Glomerular endothelial cell (primary cell): ENCODE measurements at places on chromosomes 12 and 14. TPM values are rescaled to one million over a fixed set of nuclear protein-coding genes. Genes with fewer than 3 reads are reported as not detected.
A peak's percentile ranks its signal among the peaks of the same experiment; 100 is the strongest.

DNA sequence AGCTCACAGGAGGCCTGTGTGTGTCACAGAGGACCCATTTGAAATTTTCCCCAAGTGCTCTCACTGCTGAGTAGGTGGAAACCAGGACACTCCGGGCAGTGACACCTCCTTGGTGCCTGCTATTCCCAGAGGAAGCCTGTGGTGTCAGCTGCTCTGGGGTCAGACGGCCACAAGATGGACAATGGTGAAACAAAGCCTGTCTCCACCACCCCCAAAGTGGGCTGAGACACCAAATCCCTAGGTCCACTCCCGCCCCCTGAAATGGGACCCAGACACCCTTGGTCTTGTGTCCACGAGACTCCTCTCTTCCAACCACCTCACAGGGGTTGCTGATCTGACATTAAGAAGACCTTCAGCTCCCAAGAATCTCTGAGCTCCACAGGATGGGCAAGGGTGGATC is 7.0 kb downstream of the KCNH3 start:
- DNase-seq, result no peak

Gene ANAPC5
- total RNA-seq, result 96.8 and 114 TPM in 2 replicates

GRCh38 chr12:4322726-4323125 is 1.7 kb downstream of the TIGAR start:
- no peak for DNase-seq

Gene CRIP2
- total RNA-seq, result 515 and 575 TPM in 2 replicates

- no peak for DNase-seq
These were observed 9.5 kb upstream of the CAPRIN2 start for GRCh38 chr12:30764251-30764650.

DNA sequence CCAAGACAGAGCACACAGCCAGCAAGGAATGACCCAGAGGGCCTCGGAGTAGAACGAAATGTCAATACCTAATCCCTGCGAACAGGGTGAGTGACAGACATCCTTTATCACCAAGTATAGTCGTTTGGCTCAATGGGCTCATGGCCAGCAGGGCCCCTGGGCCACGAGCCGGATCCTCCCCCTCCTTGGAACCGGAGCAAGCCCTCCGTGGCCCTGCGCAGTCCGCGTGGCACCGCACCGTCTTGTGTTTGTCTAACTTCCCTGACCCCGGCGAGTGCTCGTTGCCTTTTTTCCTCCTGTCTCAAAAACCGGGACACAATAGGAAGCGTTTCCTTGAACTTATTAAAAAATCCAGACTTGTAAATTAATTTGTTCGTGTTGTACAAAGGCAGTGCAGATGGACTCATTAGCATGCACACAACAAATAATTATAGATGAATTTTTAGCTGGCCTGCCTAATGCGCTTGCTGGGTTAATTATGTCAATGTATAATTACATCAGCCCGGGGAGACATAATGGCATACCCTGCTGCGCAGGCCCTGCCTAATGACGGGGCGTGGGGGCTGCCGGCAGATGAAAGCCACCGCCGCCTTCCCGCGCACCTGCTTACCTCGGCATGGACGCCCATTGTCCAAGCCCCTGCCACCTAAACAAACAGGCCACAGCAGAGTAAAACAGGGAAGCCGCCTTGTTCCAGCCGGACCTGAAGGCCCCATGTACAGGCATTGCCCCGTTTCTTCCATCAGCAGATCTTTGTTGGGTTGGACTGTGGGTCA is 81.6 kb downstream of the PHETA1 start:
- DNase-seq, result no peak

DNA sequence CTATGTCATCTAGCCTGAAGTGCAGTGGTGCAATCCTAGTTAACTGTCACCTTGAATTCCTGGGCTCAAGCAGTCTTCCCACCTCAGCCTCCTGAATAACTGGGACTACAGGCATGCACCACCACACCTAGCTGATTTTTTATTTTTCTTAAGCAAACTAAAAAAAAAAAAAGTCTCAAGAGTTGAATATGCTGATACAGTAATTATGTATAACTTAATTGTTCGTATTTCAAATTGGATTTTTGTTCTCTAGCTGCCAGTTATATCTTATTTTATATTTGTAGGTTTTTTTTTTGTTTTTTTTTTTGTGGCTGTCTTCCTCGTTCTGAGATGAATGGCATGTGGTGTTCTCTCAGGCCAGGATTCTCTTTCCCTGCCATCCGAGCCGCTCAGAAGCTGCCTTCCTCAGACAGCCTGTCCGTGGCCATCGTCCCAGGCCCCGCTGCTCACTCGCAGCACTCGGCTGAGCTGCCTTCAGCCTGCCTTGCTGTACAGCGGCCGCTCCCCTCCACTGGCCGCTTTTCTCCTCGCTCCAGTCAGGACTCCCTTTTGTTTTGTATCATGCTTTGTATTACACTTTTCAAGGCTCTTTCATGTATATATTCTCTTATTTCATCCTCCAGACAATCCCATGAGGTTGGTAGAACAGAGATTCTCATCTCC is 53.3 kb downstream of the WDR20 start:
- DNase-seq, result no peak

Gene IFT81
- total RNA-seq, result 10.4 and 11.4 TPM in 2 replicates

GRCh38 chr12:116880817-116881324 is 370 bp downstream of the HRK start:
- DNase-seq, result no peak

DNA sequence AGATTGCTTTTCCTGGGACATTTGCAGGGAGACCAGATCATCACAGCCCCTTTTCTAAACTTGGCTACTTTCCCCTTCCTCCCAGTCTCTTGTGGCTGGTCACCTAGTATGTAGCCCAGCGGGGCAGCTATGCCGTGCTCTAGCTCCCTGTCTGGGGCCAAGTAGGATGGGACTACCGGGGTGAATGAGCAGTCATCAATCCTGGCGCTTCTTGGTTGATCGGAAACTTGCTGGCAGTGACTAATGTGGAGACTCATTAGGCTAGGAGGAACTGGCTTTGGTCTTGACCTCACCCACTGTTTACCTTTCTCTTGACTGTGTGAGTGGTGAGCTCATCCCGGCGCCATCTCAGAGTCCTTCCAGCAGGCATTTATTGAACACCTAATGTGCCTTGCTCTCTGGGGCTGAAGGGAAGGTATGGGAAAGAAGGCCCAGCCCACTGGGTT is 15.9 kb downstream of the PLEKHG3 start:
- peak; percentile 9 for DNase-seq

DNA sequence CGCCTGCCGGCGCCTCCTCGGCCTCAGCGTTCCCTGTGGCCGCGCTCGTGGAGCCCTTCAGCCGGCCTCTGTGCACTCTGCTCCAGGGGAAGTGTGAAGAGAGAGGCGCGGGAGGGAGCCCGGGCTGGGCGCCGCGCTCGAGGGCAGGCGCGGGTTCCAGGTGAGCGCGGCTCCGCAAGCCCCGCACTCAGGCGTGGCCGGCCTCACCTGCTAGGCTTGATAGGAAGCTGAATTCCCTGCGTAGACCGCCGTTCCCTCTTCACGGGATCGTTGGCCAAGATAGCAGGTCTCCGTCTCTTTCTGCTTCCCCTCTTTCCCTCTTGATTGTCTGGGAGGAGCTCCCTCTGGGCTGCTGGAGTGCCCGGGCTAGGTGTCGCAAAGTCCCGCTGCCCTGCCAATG is 89.7 kb downstream of the ASCL4 start:
- no peak for DNase-seq

Gene GTF2A1
- total RNA-seq, result 15.4 and 19.6 TPM in 2 replicates

GRCh38 chr14:44010071-44010470 is 497.0 kb downstream of the FSCB start:
- DNase-seq, result no peak

GRCh38 chr12:130713581-130713991 is 2.5 kb downstream of the RIMBP2 start:
- DNase-seq, result no peak

DNA sequence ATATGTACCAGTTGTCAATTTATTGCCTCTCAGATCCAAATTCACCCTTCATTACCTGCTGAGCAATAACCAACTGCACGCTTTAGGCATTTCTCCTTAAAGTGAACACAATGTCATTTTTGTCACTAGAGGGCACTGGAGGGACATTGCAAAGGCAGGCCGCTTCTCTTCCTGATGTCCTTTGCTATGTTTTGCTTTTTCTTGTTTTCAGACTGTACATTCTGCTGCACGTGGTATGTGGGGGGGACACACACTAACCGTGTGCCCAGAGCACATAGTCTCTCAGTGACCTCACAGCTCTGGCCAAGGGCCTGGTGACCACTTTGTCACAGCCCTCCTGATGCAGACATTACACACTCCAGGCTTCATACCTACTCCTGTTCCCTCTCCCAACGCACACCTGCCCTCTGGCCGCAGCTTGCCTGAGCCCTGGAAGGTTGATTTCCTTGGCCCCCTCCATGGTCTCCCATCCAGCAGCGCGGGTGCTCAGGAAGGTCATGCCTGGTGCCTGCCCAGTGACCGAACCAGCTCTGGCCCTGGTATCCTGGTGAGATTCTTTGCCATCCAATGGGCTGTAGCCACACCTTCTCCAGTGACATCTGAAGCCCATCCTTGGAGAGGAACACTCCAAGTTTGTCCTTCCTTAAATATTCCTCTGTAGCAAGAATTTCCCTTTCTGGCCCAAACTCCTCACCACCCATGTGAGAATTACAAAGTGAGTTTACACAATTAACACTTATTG is 39.9 kb downstream of the MYO1H start:
- DNase-seq, result no peak

GRCh38 chr12:25793196-25793595 is 165.3 kb upstream of the RASSF8 start:
- no peak for DNase-seq

DNA sequence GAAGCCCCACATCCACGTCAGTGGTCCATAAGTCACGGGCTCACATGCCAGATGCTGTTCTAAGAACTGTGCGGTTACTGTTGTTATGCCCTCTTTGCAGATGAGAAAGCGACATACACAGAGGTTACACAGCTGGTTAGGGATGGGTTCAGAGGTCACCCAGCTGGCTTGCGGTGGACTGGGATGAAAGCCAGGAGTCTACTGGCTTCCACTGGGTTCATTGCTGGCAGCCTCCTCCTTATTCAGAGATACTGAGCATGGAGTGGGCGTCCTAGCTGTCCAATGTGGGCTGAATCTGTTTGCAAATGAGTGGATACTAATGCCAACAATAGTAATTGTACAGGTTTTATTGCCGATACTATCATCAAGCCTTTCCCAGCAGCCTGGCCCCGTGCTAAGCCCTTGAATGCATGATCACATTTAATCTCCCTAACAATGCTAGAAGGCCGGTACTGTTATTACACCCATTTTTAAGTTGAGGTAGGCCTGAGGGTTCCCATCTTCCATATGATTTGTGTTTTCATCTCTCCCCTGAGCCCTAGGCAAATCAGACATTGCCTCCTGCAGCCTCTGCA is 129.1 kb downstream of the PLXNC1 start:
- DNase-seq, result no peak

- DNase-seq, result no peak
These were observed 138.4 kb upstream of the G2E3 start for GRCh38 chr14:30420515-30420914.

GRCh38 chr12:31326736-31327659 is 1.0 kb upstream of the SINHCAF start:
- no peak for DNase-seq

DNA sequence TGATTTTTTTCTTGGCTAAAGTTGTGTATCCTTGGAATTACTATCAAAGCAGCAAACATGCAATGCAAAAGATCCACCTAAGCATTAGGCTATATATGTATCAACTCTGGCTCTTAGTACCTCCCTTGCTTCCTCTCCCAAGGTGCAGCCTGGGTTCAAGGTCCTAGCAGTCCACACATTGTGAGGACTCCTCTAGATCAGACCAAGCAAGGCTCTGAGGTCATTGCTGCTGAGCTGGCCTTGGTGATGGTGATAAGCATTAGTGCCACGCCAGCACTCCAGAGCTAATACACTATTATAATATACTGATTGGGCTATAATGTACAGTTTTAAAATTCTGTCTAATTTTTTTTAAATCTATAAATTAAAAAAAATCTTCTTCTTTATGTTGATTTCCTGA is 196.9 kb upstream of the BTG1 start:
- no peak for DNase-seq

DNA sequence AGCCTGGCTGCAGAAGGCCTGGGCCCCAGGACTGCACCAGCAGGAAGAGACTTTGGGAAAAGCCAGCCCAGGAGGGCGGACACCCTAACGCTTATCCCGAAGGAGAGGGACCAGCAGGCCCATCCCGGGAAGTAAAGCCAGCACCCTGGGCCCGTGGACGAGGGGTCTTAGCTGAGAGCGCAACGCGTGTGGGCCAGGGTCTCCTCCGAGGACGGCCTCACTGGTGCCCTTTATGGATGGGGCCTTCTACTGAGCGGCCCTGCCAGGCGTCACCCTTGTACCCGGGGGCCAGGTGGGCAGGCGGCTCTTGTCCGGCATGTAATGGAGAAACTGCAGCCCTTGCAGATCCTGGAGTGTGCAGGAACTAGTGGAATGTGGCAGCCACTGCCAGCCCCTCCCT is 14.1 kb downstream of the TEDC1 start:
- no peak for DNase-seq

- DNase-seq, result no peak
These were observed 33.4 kb upstream of the SYNDIG1L start for GRCh38 chr14:74459289-74459946.

GRCh38 chr14:74437496-74438053 is 11.6 kb upstream of the SYNDIG1L start:
- no peak for DNase-seq

DNA sequence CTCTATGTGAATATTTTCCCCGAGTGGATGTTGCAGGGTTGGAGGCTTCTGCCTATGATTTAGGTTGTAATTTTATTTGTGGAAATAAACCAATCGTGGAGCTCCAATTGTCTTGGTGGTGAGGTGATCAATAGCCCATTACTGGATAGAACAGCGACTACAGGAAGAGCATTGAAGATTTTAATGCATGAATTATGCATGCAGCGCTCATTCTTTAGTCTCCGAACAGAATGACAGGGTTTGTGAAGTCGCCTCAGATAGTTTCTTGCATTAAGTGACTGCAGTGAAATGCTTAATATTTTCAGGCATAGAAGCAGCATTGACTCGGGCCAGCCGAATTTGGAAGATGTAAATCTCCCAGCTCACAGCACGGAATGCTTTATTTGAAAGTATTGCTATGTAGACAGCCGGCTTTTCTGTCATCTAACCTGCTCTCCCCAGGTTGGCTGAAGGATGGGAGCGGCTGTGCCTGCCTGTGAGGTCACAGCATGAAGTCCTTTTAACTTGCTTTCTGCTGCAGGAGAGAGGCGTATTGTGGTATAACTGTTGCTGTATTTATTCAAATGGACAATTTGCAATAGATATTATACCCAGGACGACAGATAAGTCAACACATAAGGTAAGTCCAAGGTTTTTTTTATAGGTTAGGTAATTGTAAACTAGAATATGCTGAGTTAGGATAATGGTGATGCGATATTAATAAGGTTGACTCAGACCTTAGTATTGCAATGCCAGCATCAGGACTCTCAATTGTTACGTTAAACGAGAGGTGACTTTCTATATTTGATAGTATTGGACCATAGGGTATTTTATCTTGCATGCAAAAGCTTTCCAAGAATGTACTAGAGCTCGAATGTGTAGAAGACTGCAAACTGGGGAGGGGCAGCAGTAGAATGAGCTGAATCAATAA is 135.7 kb downstream of the CNTN1 start:
- no peak for DNase-seq

GRCh38 chr12:57005980-57006808 is at the start of gene ZBTB39:
Gene ZBTB39, minus strand, starts transcription at chr12:57006546. Its CDS starts 1,629 bp downstream, at chr12:57004917.
- no peak for DNase-seq

Gene C14orf180
- not detected in 2 replicates for total RNA-seq

GRCh38 chr12:113002155-113002554 is 23.8 kb downstream of the OAS2 start:
- DNase-seq, result no peak
